Kidney (tissue), 22 donors: ENCODE measurements at places on chromosomes 4 and X.

DNA sequence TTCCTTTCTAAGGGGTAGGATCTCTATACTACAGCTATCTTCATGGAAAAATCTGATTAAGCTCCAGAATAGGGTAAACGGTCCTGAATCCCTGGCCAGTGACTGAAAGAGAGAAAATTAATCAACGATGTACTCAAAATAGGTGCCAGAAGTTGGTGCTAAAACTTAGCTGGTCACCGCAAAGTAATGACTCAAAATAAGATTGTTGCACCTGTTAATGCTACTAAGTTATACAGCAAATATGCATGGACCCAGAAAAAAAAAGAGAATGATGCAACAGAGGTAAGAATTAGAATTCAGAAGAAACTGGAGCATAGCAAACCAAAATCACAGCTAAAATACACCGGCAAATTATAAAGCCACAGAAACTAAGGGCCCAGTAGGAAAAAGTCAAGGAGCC, 239.7 kb upstream of the FAM241A start:
- no peak for DNase-seq

GRCh38 chr4:138188406-138189084, 53.6 kb downstream of the SLC7A11 start:
- peak; percentile 15 for DNase-seq

DNA sequence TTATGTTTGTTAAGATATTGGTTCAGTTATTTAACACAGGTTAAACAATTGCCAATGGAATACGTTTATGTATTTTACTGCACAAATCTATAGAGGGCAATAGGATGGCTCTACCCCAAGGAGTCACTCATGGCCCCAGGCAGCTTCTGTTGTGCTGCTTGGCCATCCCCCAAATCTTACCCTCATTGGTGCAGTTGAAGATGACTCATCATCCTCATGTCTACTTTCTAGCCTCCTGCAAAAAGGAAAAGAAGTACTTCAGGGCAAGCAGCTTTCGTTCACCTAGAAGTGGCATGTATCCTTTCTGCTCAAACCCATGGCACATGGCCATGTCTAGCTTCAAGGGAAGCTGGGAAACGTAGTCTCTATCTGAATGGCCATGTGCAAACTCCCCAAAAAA, 14.2 kb downstream of the PHOX2B start:
- DNase-seq = no peak

DNA sequence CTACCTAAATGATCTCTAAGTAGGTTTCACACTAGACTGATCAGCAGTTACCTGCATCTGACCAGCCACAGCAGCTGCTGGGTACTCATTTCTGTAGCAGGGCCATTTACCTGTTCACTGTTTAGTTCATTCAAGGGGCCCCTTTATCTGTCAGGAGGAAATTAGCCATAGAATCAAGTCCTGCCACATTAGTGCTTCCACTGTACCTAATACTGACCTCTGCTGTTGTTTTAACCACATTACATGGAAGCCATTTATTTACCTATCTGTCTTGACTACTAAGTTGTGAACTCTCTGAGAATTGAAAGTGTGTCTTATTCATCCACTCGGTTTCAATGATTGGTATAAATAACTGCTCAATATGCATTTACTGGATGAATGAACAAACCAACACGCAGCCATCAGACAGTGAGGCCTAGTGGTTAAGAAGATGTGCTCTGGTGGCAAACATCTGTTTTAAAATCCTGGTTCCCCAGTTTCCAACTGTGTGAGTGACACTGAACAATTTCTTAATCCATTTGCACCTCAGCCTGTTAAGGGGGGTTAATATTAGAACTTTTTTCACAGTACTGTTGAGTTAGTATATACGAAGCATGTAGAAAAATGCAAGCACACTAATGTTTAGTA, 30.0 kb upstream of the ANXA5 start:
- peak; percentile 60 for DNase-seq

DNA sequence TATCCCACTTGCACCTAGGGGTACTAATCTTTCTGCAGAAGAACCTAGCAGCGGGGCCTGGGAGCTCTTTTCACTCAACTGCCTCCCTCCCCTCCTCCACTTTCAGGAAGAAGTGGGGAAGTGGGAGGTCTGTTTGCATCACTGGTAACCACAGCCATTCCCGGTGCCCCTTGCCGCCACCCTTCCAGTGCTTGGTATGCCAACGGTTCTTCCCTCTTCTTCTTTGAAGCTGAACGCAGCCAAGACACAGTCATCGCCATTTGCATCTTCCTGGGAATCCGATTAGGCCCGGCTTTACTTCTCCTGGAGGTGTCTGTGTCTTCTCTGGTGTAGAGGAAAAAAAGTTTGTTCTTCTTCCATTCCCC, 47.2 kb upstream of the RBPJ start:
- DNase-seq = no peak

DNA sequence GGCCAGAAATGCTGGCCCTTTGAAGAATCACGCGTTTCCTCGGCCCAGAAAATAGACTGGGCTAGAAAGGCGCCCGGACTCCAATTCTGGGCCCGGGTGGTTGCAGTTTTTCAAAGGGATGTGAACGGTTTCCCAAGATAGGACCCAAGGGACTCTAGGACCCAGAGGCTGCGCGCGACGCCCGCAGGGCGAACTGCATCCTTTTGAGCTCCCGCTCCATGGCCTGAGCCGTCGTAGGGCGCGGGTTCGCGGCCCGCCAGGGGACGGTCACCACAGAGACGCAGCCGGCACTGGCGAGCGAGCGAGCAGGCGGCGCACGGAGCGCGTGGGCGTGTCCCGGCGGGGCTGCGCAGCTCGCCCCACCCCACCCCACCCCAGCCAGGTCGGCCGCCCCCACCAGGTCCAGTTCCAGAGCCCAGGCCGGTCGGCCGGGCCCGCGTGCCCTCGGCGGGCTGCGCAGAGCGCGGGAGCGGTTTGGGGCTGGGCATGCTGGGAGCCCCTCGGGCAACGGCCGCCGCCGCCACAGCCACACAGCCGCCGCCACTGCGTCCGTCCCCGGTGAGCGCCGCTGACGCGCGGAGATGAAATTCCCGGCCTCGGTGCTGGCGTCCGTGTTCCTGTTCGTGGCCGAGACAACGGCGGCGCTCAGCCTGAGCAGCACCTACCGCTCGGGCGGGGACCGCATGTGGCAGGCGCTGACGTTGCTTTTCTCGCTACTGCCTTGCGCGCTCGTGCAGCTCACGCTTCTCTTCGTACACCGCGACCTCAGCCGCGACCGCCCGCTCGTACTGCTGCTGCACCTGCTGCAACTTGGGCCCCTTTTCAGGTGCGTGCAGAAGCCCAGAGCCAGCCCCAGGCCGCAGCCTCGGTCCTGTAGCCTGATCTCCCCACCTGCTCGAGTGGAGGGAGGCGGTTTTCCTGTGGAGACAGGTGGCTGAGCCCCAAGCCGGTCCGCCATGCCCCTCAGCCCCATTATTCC, at the start of gene XK:
TSS of gene XK (plus strand) at position 411 of the 979 bp plus-strand sequence. CDS start at position 582, 171 bp downstream.
- peak; percentile 61 for DNase-seq

DNA sequence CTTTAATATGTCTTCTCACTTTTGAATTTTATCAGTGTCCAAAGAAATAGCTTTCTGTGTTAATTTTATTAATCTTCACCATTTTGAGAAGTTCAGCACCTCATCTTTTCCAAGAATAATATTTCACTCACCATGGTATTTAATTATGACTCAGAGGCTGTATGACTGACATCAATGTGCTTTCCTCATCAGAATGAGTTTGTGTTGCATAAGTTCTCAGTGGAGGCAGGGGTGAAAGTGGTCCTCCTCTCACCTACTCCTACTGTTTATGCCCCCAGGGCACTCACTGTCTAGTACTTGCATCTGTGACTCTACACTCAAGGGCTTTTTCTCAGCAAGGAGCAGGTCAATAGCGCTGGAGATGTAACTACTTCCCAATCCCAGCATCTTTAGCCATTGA, 905.3 kb upstream of the INTU start:
- no peak for DNase-seq

DNA sequence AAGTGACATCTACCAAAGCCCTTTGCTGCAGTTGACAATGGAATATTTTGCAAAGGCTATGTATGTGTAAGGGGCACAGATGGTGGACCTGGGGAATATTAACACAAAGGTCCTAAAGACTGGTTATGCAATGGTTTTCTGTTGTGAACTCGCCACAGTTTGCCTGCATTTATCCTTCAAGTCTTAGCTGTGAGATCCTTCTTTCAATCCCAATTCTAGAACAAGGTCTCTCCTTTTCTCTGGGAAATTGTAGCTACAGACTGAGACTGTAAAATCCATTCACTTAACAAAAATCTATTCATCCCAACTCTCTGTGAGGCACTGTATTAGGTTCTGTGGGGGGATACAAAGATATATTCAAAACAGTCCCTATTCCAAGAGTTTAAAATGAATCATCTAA, 250.4 kb downstream of the GPM6A start:
- DNase-seq = no peak

DNA sequence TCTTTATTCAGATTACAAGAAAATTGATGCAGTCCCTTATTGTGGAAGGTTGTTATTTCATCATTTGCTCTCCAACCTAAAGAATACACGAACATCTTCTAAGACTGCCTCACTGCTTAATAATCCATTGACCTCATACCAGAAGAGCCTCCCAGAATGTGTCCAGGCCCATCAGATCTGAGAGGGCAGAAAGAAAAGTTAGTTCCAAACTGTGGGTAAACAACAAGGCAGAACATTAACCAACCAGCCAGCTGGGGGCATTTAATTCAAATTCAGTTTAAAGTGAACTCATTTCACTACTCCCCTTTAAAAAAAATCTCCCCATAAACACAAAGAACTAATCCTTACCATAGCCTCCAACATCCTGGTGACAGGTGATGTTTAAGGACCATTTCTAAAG, 13.8 kb downstream of the GPC4 start:
- no peak for DNase-seq

DNA sequence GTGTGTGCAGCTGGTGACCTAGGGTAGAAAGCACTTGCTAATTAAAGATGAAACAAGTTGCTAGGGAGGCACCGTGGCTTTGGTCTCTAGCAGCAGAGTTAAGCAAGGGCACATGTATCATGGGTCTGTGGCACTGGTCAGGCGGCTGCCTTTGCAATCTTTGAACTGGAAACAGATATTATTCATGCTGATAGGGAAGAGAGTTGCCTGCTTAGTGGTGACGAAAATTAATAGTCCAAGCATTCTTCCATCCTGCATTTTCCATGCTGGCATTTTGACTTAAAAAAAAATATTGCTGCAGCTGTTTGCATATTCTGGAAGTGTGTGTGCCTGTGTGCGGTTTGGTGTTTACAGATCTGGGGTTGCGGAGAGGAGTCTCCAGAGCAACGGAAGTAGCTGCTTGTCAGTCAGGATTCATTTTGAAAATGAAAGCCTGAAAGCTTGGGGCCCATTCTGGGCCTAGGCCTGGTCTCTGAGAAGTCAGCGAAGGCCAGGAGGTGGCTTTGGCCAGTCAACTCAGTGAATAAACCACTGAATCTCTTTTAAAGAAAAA, 2.3 kb upstream of the SOWAHD start:
- no peak for DNase-seq

DNA sequence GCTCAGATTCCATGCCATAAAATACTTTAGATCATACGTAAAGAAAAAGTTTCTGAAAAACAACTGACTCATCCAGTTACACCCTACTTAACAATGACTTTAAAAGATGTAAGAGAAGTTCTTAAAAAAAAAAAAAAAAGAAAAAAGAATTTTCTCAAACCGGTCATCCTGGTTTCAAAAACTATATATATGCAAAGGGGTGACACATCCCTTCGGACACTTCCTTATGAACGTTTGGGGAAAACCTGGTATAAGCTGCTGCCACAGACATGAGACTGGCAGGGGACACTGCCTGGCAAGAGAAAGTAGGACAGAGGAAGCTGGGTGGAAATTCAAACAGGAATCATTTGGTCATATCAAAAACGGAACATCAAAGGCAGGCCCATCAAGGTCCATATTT, 81.2 kb upstream of the PRSS48 start:
- no peak for DNase-seq

- DNase-seq = no peak
Measured at GRCh38 chrX:24241822-24242648, 71.8 kb downstream of the SUPT20HL2 start.

GRCh38 chrX:109704563-109704962, 28.5 kb downstream of the ACSL4 start:
- DNase-seq = no peak

DNA sequence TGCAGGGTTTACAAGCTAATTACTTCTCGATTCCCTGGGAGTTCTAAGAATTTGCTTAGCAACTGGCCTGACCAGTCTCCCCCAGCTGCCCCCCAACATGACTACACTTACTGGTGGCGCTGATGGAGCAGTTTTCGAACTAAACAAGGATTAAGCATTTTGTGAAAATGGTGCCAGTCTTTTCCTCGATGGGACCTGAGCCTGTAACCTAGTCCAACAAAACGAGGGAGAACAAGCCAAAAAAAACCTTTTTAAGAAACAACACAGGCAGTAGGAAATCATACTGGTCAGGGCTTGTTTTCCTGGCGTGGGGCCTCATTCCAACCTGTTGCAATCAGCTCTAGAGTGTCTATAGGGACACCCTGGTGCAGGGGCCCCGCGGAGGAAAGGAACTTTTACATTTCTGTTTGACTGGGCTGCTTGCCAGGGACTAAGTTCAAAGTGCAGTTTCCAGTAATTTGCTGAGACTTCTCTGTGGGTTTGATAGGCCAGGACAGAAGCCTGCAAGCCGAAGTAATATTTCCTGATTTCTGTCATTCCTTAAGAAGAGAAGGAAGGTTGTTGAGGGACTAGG, 158.7 kb downstream of the SPRY1 start:
- DNase-seq = peak; percentile 94

- DNase-seq = no peak
Measured at GRCh38 chr4:133981327-133981726, 220.3 kb downstream of the PABPC4L start.

DNA sequence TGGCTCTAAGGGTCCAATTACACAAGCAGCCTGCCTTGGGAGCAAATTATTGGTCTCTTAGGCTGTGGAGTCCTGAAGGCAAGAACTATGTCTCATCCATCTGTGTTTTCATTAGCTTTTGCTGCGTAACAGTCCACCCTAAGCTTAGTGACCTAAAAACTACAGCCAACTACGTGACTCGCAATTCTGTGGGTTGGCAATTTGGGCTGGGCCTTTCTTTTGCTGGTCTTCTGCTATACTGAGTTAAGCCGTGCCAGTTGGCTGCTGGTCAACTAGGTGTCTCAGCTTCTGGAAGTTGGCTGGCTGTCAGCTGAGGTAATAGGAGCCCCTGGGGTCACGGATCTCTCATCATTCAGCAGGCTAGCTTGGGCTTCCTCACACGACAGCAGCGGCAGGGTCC, 205.6 kb upstream of the S100G start:
- DNase-seq = no peak

GRCh38 chr4:2154215-2154740, 87.6 kb downstream of the HAUS3 start:
- DNase-seq = no peak

GRCh38 chr4:107863416-107863815, 38.7 kb downstream of the SGMS2 start:
- no peak for DNase-seq
